Spleen (tissue), 13 donors: ENCODE measurements at places on chromosomes 3 and 15. TPM values are rescaled to one million over a fixed set of nuclear protein-coding genes. Genes with fewer than 3 reads are reported as not detected.

GRCh38 chr15:38864827-38865581, 300.4 kb upstream of the RASGRP1 start:
- DNase-seq, result no peak

GRCh38 chr3:173770011-173770410, 372.5 kb downstream of the NLGN1 start:
- no peak for DNase-seq

DNA sequence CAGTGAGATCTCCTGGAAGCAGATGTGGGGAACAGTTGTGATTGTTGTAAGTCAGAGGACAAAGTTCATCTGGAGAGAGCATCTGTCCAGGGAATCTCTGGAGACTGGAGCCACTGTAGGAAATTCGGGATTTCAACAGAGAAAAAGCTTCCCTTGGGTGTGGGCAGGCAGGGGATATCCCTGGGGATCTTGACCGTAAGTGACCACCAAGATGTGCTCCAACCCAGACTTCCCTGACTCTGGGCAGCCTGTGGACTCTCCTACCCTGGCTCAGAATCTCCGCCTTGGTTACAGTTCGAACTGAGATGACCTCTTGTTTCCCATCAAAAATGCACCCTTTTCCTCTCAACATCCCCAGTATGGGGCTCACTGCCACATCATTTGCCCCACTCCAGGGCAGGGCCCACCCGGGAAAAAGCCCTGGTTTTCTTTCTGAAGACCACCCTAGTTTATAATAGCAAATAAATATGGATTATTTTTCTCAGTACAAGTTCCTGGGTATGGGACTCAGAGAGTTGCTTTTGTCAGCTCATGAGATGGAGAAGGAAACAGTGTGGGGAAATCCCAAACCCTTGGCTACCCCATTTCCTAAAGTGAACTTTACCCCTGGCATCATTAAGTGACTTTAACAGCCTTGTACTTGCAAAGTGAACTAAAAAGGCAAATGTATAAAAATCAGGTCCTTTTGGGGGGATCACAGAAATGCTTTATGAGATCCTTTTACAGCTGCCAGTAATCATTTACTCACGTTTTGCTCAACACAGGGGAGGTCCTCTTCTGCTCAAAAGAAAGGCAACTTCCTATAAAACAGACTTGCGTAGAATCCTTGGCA, 89.9 kb downstream of the CCNL1 start:
- no peak for DNase-seq

- no peak for DNase-seq
Measured at GRCh38 chr3:157327018-157327417, 109.6 kb upstream of the PTX3 start.

DNA sequence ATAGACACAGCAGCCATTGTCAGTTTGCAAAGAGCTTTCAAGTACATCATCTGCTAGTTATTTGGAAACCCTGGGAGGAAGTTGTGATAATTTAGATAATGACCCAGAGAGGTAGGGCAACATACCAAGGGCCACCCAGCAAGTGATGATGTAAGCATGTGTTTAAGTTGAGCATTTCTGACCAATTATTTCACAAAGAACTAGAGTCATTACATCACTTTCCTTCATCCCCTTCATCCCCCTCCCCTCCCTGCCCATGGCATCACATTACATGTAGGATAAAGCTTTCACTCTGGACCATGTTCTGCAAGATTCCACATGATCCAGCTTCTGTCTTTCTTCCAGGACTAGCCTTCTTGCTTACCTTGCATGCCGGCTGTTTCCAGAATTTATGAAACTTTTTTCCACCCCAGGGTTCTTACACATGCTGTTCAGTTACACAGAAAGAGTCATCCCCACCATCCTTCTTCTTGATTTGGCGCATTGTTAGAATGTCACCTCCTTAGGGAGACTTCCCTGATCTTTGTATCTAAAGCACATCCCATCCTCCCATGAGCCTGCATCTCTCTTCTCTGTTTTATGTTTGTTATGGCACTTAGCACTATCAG, 71.3 kb downstream of the PTPRG start:
- DNase-seq, result no peak

DNA sequence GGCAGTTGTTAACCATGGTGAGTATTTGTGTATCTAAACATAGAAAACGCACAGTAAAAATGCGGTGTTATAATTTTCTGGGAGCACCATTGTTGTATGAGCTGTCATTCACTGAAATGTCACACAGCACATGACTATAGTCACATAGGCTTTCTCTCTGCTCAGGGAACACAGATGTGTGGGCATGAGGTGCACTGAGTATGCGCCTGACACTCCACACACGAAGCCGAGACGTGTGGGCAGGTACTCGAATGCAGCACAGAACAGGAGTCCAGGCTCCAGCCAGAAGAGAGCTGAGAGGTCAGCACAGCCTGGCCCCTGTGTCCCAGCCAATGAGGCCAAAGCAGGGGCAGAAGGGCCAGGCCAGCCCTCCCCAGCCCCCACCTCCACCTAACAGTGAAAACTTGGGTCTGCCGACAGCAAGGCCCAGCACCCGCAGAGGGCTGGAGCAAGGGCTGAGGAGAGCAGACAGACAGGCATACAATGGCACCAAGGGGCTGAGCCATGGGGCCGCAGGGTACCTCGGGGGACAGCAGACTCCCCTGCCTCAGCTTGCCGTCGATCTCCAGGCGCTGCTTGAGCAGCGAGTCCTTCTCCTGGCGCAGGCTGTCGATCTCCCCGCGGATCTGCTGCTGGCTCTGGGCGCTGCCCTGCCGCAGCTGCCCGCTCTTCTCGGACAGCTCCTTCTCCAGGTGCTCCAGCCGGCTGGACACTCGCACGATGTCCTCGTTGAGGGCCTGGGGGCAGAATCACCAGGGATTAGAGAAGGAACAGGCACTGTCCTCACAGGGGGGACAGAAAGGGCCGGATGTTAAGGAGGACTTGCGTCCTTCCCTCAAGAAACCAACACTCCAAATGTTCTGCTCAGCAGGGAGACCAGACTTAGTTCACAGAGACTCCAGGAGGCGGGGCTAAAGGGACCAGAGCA, 24.0 kb downstream of the KIF7 start:
- no peak for DNase-seq

CAND2 gene
- polyA plus RNA-seq, result 2.6 TPM

TRIM71 gene
- polyA plus RNA-seq, result under 0.01 TPM
